WTC11 (cell line): ENCODE measurements at places on chromosomes 3 and 15.

GRCh38 chr3:61927332-61927731 is 366.0 kb downstream of the PTPRG start:
- no peak for DNase-seq

DNA sequence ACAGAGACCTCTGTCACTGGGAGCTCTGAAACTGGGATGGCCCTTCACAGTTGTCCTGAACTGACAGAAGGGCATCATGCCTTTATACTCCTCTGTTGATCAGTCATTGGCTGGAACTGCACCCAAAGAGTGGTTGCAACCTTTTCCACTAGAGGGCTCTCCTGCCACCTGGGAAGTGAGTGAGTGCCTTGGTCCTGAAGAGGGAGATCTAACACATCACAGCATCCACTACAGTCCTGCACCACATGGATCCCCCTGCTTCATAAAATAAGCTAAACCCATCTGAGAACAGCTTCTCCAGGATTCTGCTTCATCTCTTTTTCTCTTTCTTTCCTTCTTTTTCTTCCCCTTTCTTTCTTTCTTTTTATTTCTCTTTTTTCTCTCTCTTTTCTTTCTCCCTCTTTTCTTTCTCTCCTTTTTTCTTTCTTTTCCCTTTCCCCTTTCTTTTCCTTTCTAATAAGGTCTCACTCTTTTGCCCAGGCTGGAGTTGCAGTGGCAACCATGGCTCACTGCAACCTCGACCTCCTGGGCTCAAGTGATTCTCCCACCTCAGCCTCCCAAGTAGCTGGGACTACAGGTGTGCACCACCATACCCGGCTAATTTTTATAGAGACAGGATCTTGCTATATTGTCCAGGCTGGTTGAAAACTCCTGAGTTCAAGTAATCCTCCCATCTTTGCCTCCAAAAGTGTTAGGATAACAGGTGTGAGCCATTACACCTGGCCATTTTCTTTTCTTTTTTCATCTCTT is 42.8 kb upstream of the RAF1 start:
- DNase-seq = peak; percentile 78

DNA sequence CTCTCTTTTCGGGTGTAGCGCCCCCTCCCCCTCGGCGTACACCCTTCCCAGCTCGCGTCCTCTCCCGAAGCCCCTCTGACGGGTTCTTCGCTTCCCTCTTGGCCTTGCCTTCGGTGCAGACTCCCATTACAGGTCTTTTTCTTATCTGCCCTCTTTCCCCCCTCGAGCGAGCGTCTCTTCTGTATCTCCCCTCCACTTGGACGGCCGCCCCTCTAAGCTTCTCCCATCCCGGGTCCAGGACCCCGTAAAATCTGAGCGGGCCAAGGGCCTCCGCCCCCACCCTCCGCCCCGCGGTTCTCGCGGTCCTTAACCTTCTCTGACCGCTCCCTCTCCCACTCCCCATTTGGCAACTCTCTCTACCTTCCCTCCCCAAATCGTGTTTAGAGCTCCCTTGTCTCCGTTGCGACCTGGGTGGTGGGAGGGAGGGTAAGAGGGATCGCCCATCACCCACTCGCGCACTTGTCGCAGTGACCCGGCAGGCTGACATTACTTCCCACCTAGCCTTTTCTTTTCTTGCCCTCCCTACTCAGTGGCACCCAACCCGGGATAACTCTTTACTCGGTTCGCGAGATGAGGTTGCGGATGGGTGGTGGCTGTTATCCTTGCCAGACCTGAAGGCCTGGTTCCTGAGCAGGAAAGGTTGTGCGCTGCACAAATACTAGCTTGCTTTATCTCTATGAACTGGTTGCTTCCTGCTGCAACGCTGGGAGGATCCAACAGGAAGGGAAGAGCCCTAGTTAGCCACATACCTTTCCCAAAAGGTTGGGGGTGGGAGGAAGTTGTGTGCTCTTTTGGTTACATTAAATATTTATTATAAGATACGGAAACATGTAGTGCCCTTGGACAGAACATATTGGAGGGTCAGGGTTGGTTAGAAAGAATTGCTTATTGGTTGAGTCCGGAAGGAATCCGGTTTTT is 922 bp downstream of the RAB11A start:
- peak; percentile 23 for DNase-seq

GRCh38 chr15:49270541-49271421 is 100.7 kb downstream of the GALK2 start:
- no peak for DNase-seq

GRCh38 chr3:16810593-16811367 is 74.0 kb upstream of the PLCL2 start:
- DNase-seq = no peak

- DNase-seq = no peak
These were observed 101.5 kb downstream of the ROBO2 start for GRCh38 chr3:77141423-77141822.

DNA sequence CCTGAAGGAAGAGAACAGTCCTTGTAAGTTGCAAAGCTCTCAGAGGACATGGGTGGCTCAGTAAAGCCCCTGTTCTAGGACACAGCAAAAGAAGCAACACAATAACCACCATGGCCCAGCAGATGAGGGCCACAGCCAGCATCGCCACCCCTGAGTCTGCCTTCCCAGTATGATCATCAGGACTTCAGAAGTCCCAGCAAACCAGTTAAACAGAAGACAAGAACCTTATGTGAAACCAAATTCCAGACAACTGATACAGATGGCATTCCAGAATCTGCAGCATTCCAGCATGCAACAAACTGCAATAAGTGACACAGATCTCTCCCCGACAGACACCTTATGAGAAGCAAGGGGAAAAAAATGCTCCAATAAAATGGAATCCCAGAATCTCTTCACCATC is 30.4 kb downstream of the SPINK8 start:
- no peak for DNase-seq

GRCh38 chr3:169663951-169664820 is 674 bp upstream of the MECOM start:
- no peak for DNase-seq

DNA sequence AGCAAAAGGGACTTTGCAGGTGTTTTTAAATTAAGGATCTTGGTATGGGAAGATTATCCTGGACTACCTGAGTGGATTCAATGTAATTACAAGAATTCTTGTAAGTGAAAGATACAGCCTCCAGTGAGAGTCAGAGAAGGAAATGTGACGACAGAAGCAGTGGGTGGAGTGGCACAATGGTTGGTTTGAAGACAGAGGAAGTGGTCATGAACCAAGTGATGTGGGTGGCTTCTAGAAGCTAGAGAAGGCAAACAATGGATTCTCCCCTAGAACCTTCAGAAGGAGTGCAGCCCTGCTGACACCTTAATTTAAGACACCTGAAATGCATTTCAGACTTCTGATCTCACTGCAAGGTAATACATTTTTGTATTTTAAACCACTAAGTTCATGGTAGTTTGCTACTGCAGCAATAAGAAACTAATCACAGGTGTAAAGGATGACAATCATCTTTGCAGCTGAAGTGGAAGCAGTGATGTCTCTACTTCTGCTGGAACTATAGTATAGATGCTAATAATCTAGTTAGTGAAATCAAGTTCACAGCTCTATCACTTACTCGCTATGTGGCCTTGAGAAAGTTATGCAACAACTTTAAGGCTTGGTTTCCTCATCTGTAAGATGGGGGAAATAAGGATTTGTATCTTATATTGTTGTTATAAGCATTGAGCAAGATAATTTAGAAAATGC is 403.4 kb upstream of the SUCLG2 start:
- no peak for DNase-seq

- no peak for DNase-seq
These were observed 357.2 kb downstream of the ZNF385D start for GRCh38 chr3:21393683-21394311.

DNA sequence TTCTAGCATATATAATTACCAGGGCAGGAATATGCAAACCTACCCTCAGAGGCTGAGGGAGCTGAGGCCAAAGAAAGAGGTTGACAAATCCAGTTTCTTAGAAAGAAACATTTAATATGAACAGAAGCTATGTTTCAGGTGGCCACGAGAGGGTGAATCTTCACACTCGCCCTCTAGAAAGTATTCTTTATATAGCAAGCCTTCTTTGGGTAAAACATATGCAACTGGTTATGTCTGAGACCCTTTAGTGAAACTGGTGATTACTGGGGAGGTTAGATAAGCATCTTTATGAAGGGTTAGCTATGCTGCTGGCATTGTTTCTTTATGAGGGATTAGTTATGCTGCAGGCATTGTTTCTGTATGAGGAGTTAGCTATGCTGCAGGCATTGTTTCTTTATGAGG is 50.7 kb upstream of the GOLGA6L2 start:
- DNase-seq = no peak

GRCh38 chr3:116291141-116291540 is 154.1 kb downstream of the LSAMP start:
- DNase-seq = no peak

- DNase-seq = no peak
These were observed 14.1 kb downstream of the ANAPC13 start for GRCh38 chr3:134471521-134472193.

- no peak for DNase-seq
These were observed 11.5 kb downstream of the LIMD1 start for GRCh38 chr3:45606003-45606402.

GRCh38 chr3:32410367-32411246 is 19.0 kb downstream of the CMTM7 start:
- no peak for DNase-seq
